ENCODE measurements at places on chromosomes 16 and 17. TPM values are rescaled to one million over a fixed set of nuclear protein-coding genes. Genes with fewer than 3 reads are reported as not detected.

- DNase-seq, result no peak
Measured at GRCh38 chr16:9268446-9268845, 177.0 kb downstream of the HAPSTR1 start.

GRCh38 chr16:81112453-81112852 is 16.3 kb upstream of the GCSH start:
- no peak for DNase-seq

PRR15L gene
- not detected for total RNA-seq

TNP2 gene
- total RNA-seq, result not detected
